ENCODE measurements at places on chromosomes 3 and 15.

DNA sequence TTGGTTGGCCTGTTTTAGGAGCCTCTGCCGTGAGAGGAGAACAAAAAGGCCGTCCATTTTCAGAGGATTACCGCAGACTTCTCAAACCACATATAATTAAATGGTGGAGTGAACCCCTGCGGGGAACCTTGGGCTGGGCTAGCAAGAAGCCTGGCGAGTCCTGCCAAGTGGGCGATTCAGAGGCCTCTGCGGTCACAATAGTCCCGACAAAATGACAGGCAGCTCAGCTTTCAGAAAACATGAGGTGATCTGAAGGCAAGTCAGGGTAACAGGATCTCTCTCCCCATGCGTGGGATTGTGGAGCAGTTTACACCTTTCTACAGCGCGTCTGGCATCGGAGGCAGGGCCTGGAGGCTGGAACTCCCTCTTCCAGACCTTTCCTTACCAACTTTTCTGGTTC, 134.8 kb downstream of the ASB7 start:
- no peak for DNase-seq

GRCh38 chr3:30826531-30826942, 67.9 kb downstream of the GADL1 start:
- DNase-seq = no peak

DNA sequence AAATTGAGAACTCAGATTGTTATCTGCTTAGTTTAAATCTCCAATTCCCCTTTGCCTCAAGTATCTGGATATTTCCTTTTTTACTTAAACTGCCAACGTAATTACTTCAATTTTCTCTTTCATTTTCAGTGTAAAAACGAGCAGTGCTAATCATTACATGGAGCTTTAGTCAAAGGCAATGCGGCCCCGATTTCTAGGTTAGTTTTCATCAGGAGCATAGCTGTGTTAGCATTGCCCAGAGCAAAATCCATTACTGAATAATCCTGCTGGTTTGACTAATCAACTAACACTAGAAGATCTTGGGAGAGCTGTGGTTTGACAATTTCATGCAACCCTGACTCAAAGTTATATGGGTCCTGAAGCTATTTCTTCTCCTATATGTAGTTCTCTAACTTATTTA, 46.2 kb downstream of the ZPLD1 start:
- no peak for DNase-seq

DNA sequence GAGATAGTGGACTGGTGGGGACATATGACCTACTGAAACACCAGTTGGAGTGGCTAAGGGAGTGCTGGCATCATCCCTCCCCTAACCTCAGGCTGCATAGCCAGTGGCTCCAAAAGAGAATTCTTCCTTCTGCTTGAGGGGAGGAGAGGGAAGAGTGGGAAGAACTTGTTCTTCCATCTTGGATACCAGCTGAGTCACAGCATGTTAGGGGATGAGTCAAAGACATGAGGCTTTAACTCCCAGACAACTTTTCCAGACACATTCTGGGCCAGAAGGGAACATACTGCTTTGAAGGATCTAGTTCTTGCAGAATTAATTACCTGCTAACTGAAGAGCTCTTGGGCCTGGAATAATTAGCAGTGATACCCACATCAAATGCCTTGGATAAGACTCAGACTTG, 36.8 kb upstream of the PEX5L start:
- no peak for DNase-seq

DNA sequence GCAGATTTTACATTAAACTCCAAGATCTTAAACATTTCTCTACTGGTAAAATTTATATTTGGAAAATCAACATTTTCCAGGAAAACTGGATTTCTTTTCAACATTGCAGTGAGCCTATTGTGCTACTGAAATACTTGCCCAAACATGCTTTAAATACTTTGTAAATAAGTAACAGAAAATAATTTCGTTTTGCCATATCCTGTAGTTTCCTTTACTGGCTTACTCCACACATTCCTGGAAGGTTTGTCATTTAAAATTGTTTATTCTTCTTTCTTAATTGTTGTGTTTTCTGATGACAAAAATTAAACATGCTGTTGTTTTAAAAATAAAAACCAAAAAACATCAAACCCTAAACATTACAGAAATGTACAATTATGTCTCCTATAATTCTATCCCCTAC, 22.0 kb downstream of the ACAD11 start:
- no peak for DNase-seq

DNA sequence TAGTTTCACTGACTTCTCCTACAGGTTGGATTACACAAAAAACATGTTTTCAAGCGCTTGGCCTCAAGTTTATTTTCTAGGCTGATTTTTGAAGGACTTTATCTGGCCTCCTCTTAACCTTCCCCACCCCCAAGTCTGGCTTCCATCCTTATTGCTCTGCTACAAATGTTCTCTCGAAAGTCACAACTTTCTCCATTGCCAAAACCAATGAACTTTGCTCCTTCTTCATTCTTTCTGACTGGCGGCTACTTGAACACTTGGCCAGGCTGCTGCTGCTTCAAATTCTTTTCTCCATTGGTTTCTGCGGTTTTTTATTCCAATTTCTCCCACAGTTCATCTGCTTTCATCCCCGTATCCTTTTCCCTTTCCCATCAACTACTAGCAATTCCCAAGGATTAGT, 106.6 kb downstream of the TOP2B start:
- DNase-seq = no peak

DNA sequence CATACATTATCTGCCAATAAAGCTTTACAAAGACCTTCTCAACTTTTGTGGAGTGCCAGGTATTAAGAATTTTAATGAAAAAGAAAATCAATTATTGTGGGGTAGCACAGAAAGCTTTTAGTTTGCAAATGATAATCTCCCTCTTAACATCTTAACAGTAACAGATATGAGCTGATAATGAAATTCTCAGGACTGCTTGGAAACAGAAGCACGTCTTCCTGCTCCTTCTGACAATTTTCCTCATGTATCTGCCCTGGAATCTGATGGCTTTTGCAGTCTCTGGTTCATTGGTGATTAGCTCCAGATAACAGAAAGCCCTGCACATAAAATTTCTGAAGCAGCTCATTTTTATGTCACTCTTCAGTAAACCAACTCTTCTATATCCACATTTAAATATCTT, 432.4 kb upstream of the PDZRN3 start:
- no peak for DNase-seq

DNA sequence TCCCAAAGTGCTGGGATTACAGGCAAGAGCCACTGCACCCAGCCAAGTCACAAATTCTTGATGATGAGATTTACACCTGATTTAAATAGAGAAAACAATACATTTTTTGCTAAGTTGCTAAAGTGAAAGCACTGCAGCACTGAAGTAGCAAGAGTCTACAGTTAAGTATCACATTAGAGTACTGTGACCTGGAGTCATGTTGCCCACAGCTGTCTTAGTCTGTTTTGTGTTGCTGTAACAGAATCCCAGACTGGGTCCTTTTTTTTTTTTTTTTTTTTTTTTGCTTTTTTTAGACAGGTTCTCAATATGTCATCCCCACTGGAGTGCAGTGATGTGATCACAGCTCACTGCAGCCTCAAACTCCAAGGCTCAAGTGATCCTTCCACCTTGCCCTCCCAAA, 23.2 kb upstream of the GNB4 start:
- DNase-seq = no peak

GRCh38 chr3:17431004-17431403, 311.4 kb downstream of the TBC1D5 start:
- DNase-seq = no peak

DNA sequence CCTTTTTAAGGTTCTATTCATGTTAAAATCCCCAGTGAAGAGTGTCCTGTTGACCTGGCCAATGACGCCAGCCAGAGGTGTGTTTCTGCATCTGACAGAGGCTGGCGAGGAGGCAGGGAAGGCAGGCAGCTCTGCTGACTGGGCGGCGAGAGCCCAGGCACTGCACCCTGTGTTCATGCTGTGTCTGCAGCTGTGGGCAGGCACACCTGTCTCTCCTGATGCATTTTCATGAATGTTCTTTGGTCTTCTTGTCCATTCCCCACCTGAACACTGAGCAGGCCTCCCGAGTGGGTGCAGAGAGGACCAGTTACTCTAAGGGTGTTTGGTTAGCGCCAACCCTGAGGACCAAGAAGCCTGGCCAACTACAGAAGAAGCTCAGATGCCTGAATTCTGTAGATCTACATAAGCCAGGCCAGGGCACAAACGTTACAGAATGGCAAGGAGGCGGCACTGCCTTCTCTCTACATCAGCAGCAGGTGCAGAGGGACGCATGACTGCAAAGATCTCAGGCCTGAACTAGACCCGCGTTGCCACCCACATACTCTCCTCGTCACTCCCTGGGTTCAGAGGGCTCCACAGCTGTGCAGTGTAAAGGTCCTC, 233.7 kb downstream of the OCA2 start:
- no peak for DNase-seq

Measured in NCI-H187 (cell line).